ENCODE measurements at places on chromosomes 4 and X.

DNA sequence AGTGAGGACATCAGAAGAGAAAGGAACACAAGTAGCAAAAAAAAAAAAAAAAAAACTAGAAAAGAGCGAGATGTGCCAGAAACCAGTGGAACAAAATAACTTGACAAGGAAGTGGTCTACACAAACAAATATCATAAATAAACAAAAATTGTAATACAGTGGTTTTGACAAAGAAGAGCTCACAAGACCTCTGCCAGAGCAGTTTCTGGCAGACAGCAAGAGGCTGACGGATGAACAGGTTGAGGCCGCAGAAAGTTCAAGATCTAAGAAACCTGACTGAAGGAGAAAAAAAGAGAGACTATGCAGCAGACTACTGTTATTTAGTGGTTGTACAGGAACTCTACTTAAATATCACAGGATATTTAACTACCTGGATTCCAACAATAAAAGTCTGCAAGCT is 66.2 kb downstream of the MAB21L2 start:
- DNase-seq, result no peak

DNA sequence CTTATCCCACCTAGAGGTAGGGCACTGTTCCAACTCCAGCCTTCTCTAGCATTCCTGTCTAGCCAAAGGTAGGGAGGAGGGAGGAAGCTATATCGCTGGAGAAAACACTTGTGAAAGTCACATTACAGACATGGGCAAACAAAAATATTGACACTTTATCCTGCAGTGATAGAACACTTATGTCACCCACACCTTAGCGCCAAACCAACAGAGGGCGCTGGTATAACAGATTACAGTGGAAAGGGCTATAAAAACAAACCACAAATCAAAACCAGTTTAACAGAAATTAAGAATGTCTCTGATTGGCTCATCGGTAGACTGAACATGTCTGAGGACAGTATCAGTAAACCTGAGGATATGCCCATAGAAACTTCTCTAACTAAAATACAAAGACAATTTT is 451.3 kb downstream of the TLL1 start:
- DNase-seq, result no peak

DNA sequence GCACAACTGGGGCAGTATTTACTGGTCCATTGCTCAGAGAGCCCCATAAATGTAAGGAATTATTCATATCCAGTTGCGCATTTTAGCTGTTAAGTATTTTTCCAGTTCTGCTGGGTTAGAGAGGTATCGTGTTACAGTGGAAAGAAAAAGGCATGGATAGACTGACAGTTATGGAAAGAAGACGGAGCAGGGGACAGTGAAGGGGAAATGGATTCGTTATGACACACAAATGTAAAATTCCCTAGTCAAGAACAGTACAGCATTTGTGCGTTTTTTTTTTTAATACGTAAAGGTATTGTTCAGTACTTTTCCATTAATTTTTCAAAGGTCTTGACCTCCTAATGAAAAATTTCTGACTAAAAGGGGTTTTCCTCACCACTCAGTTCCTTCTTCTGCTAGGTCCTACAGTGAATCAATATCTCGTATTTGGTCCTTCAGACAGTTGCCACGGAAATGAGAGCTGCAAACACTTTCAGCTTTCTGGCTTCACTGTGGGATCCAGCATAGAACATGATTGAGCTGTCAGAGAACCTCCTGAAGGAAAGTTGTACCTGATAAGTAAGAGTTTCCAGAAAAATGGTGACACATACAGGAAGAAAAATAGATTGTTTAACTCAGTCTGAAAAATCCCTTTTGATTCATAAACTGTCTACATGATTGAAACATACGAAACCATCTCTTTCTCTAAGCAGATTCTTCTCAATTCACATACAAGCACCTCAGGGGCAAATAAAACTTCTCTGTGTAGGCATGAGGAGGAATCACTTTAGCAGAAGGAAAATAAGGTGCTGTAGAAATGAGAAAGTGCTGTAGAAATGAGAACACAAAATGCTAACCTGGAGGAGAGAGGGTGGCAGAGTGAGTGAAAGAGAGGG is 21.8 kb upstream of the BBS12 start:
- no peak for DNase-seq

- DNase-seq, result no peak
Measured at GRCh38 chr4:121150486-121150885, 13.6 kb downstream of the TNIP3 start.

GRCh38 chrX:103823591-103823990 is 8.5 kb downstream of the RAB9B start:
- no peak for DNase-seq

GRCh38 chrX:130057209-130057608 is 53.1 kb downstream of the ELF4 start:
- no peak for DNase-seq

DNA sequence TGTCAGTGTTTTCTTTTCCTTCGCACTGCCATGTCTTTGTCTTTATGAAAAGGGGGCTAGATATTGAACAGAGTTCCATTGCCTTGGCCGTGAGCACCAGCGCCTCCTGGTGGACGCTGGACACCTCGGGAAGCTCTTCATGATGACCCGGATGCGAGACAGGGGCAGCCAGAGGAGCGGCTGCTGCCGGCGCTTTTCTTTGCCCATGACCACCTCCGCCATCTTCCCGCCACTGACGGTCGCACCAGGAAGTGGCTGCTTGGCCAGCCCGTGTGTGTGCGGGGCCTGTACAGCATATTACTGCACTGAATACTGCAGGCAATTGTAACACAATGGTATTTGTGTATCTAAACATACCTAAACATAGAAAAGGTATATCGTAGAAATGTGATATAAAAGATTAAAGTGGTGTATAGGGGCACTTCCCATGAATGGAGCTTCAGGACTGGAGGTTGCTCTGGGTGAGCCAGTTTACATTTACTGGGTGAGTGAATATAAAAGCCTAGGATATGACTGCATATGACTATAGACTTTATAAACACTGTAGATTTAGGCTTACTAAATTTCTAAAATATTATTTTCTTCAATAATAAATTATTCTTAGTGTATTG is 15.8 kb upstream of the GRIA2 start:
- peak; percentile 13 for DNase-seq

DNA sequence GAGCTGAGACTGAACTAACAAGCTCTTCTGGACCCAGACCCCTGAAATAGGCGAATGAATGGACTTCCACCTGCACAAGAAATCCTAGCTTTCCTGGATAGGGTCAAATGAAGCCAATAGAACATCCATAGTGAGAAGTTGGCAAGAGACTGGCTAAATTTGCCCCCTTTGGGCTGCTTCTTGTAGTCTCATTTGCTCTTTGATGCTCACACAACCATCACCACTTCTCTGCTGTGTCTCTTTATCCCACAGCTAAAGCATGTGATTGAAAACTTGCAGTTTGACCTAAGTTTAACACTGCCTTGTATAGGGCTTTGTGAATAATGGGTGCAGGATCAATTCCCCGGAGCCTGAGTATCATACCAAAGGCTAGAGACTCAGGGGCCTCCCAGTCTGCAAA is 38.2 kb downstream of the NLGN3 start:
- no peak for DNase-seq

GRCh38 chrX:24343719-24344118 is 16.7 kb upstream of the SUPT20HL1 start:
- no peak for DNase-seq

GRCh38 chr4:7358100-7358735 is 76.5 kb downstream of the PSAPL1 start:
- peak; percentile 31 for DNase-seq
